ENCODE measurements at places on chromosomes 5 and 9.

- DNase-seq, result peak; percentile 87
Observed at GRCh38 chr5:142866563-142867275, 96.5 kb downstream of the ARHGAP26 start.

DNA sequence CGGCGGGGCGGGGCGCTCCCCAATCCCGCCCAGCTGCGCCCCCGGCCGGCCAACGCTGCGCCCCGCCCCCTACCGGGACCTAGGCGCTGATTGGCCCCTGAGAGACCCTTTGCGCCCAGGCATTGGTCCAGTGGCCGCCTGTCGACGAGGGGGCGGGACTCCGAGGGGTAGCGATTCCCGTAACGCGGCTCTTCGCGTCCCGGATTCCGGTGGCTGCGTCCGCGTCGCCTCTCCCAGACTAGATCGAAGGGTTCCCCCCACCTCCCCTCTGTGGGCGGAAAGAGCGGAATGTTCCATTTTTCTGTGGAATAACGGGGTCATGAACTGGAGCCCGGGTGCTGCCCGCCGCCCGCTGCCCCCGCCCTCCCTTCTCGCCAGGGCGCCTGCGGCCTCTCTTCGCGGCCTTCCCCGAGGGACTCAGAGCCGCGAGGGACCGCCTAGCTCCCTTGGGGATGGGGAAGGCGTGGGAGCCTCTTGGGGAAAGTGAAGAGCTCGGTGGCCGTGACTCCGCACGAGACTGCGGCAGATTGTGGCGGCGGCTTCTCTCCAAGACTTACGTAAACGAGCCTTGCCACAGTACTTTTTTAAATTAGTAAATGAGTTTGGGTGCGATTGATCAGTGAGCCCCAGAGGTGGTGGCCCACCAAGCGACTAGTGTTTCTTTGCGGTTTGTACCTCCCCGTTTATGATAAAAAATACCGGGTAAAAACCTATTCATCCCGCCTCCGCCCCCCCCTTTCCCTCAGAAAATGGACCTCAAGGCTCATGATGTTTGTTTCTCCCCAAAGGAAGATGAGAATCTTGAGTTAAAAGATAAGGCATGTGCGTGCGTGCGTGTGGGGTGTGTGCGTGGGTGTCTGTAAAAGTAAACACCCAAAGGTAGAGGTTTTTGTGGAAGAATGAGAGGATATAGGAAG is 493 bp upstream of the IL6ST start:
- DNase-seq, result peak; percentile 96

- no peak for DNase-seq
Observed at GRCh38 chr5:127417528-127417927, 99.9 kb upstream of the PRRC1 start.

DNA sequence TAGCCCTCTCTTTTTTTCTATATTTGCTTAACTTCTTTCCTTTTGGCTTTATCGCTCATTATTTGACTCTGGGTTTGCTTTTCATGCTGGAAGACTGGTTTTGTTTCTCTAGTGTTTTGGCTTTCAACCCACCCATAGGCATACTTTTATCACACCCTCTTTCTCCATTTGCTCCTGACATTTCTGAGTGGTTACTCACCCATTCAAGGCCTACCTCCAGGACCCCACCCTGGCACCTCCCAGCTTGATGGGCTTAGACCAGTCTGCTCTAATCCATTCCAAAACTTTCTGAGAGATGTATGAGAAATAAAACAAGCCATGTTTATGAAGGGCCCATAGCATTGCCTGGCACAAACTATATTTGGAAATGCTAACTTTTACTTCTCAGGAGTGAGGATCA is 18.1 kb downstream of the C6 start:
- no peak for DNase-seq

DNA sequence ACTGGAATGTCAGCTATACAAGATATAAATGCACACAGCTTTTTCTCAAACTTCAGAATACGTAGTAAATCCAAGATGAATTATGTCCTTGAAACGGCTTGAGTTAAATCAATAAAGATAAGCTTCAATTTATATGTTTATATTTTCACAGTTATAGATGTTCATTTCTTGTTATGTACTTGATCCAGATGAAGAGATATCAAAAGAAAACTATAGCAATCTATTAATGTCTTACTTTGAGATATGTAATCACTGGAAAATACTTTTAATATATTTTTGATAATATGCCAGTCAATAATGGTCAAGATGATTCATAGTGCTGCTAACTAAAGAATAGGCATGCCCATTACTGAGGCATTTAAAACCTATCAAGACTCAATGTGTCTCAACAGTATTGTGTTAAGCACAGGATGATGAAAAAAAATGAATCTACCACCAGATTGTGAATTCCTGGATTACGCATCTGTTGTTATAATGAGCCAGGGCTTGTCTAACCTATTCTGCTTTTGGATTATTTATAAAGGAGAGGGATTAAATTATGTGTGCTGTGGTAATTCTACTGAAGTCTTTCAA is 372.6 kb upstream of the PRR16 start:
- DNase-seq, result no peak

GRCh38 chr9:122346478-122347347 is 24.1 kb upstream of the PTGS1 start:
- peak; percentile 54 for DNase-seq

- no peak for DNase-seq
Observed at GRCh38 chr5:149886692-149887470, 57.7 kb downstream of the PDE6A start.

DNA sequence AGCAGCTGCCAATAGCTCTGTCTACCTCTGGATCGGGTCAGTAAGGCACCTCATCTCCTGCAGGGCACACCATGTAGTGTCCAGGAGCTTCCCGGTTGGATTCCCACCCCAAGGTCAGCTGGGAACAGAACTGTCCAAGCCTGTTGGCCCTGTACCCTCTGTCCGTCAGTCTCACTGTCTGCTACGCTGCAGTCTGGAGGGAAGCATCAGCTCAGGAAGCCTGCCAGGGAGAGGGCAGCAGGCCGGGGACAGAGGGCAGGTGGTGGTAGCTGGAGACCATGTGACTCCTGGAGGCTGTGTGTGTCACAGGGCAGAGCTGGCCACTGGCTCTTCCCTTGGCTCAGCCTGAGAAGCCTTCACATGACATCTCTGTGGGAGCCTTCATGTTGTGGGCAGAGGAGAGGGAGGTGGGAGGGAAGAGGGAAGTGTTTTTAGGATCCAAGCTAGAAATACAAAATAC is 134.5 kb downstream of the SEC61B start:
- DNase-seq, result peak; percentile 54

- no peak for DNase-seq
Observed at GRCh38 chr9:120890320-120891244, 13.6 kb upstream of the PHF19 start.

DNA sequence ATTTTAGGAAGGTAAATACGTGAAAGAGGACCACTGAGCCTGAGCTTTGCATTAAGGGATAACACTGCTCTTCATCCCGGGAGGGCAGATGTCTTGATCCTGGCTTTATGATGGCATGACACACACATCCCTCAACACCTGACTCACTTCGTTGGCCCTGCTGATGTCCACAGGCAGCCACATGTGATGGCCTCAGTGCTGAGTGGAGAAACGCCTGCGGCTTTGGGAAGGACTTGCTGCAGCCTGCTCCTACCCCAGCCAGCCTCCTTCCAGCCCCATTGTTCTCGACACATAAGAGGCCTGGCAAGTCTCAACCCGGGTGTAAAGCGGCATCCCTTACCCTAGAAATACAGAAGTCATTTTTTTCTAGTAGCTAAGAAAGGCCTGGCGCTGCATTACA is 169.0 kb downstream of the SYK start:
- no peak for DNase-seq

- no peak for DNase-seq
Observed at GRCh38 chr9:87682618-87683017, 43.3 kb upstream of the CTSL start.

- no peak for DNase-seq
Observed at GRCh38 chr5:132227235-132227484, 493 bp downstream of the P4HA2 start.

GRCh38 chr5:153988510-153988909 is 50.2 kb downstream of the FAM114A2 start:
- no peak for DNase-seq

- DNase-seq, result no peak
Observed at GRCh38 chr5:145502906-145503305, 332.2 kb downstream of the PRELID2 start.

GRCh38 chr9:26264709-26265601 is 586.7 kb upstream of the TUSC1 start:
- no peak for DNase-seq

- no peak for DNase-seq
Observed at GRCh38 chr9:71984831-71985281, 73.4 kb downstream of the C9orf85 start.

GRCh38 chr9:110220809-110221208 is 12.8 kb upstream of the C9orf152 start:
- DNase-seq, result no peak

DNA sequence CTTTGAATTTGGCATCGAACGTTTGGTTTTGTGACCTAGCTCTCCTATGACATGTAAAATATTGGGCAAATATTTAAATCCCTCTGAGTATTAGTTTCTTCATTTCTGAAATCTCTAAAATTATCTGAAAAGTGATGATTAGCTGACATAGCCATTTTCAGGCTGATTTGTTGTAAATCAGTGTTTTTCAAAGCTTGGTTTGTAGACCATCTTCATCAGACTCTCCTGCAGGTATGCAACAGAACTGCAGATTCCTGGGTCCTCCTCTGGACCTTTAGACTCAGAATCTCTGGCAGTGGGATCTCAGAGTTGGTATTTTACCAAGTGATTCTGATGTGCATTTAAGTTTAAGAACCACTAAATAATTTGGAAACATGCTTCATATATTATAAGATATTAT is 38.9 kb upstream of the NMUR2 start:
- DNase-seq, result no peak

- DNase-seq, result peak; percentile 87
Observed at GRCh38 chr9:131755541-131756198, 15.8 kb upstream of the RAPGEF1 start.

DNA sequence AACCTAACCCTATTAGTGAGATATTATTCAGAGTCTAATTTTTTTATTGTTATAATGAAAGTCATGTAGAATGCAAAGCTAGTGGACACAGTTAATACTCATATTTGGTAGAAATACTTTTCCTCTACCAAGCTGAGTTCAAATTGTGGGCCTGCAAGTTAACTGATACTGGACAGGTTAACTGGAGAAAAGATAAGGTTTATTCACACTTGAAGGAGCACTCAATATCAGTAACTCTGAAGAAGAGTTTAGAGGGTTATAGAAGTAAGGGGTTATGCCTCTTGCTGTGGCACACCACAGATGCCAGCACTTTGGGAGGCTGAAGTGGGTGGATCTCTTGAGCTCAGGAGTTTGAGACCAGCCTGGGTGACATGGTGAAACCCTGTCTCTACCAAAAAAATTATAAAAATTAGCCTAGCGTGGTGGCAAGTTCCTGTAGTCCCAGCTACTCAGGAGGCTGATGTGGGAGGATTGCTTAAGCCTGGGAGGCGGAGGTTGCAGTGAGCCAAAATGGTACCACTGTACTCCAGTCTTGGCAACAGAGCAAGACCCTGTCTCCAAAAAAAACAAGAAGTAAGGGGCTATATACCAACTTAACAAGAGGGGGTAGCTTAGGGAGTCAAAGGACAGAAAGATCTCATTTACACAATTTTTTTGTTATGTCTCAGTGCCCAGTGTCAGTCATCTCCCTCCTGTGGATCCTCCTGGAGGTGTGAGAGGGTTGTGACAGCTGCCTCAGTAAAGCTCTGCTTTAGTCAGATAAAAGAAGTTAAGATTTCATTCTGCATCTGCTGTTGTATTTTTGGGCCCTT is 121.2 kb upstream of the GRHPR start:
- DNase-seq, result no peak
